ENCODE measurements at places on chromosomes 6 and 20.

GRCh38 chr20:48292806-48293205 is 507.5 kb upstream of the SULF2 start:
- no peak for DNase-seq

- DNase-seq = peak; percentile 54
Measured at GRCh38 chr6:79868098-79868722, 79.1 kb downstream of the ELOVL4 start.

- no peak for DNase-seq
Measured at GRCh38 chr6:7591770-7592169, 1.8 kb downstream of the SNRNP48 start.

- no peak for DNase-seq
Measured at GRCh38 chr6:170284866-170285469, 5.9 kb downstream of the DLL1 start.

DNA sequence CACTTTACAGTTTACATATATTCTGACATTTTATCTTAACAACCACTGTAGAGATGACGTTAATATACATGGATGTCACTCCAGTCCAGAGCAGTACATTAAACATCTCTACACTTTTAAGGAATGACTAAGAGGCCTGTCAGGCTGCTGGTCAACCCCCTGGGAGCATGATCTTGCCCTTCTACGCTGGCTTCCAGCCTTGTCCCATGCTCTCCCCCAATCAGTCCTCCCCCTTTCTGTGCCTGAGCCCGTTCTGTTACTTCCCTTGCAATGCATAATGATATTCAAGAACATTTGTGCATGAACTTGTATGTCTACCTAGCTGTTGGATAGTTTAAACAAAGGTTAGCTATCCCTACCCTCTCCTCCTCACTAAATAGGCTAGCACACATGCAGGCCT is 40.5 kb upstream of the PLCB4 start:
- no peak for DNase-seq

GRCh38 chr6:85134172-85134571 is 315.7 kb upstream of the NT5E start:
- DNase-seq = no peak

DNA sequence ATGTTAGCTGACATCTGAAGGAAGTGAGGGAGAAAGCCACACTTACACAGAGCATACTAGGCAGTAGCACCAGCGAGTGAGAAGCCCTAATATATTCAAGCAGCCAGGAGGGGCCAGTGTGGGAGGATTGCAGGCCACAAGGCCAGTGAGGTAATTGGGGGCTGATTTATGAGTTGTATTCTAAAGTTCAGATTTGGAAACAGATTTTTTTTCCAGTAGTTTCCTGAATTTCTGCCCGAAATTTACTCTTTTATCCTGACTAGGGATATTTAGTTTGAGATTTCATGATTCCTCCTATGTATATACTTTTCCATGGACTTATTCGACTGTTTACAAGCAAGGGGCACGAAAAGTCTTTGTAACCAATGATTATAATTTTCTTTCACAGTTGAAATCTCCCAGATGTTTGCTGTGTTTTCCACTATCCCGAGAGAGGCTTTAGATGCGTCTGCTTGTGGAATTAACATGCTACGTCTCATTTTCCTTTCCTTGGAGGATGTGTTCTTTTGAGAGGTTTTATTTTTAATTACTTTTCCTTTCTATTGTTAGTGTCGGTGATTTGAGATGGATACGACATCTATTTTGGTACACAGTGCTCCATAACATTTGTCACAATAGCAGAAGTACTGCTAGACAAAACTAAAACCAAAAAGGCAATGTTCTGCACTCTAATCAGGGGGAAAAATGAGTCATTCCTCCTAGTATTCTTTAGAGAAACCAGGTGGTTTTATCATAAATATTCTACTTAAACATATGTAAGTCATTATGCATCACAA is 356.3 kb upstream of the HSF2 start:
- DNase-seq = no peak

- DNase-seq = no peak
Measured at GRCh38 chr6:162873537-162873936, 145.8 kb downstream of the PACRG start.

DNA sequence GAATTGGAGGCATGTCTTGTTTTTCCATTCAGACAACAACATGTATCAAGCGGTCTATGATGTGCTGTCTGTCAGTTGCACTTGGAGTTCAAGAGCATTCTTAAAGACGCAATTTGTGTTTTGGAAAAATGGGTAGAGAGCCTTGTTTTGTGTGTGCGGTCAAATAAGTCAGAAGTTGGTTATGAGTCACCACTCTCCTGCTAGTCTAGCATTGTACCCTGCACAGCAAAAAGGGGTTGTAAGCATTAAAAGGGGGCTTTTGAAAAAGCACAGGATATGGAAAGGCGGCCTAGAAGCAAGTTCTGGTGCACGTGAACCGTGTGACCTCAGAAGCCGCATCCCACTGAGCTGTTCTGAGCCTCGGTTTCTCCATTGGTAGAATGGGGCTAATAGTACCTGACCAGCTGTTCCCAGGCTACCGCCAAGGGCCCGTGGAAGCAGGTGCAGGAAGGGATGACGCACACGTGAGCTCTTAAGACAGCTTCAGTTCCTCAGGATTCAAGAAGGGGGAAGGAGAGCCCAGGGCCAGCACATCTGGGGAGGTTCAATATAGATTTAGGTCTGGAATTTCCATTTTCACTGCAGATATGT is 61.6 kb upstream of the SNX9 start:
- DNase-seq = no peak

- DNase-seq = no peak
Measured at GRCh38 chr6:150992703-150993102, 127.2 kb downstream of the MTHFD1L start.

DNA sequence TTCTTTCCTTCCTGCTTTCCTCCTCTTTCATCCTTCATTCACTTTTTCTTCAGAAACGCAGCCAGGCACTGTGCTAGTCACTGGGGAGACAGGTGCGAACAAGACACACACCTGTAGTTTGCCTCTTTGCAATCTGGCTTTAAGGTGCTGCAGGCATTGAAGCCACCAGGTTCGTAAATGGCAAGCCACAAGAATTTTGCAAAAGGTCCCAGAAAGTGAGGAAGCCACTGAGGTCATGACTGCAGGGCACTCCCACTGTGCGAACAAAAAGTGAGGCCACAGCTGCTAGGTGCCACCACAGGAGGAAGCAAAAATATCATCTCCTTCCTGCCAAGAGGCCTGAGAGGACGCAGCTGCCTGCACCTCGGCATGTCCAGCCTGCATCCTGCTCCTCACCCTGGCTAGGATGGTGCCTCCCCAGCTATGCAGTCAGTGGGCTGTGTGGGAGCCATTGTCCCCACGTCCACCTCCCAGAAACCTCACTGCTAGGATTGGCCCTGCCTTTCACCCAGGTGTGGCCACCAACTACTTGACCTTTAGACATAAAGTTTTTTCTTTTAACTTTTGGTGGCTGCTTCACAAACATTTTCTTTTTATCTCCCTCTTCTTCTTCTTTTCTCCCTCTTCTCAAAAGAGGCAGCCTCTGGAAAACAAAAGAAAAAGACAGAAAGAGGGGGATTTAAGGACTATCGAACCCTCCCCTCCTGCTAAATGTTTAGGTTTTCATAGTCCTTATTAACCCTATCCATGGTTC is 230.8 kb downstream of the BCAS1 start:
- DNase-seq = peak; percentile 32

DNA sequence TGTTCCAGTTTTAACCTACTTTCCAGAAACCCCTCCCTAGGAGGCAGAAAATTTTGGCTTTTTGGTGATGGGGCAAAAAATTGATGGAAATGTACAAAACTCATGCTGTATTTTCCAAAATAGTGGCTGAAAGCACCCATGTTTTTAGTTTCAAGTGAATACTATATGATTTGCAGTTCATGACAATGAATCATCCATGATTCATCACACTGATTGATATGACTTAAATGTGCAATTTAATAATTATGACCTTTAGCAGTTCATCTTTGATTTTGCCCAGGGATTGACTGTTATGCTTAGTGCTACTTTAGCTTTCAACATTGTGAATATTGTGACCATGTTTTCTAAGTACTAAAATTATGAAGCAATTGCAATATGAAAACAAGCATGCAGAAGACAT is 478.7 kb downstream of the HTR1B start:
- DNase-seq = no peak

- peak; percentile 62 for DNase-seq
Measured at GRCh38 chr20:62143957-62144825, 622 bp downstream of the SS18L1 start.

GRCh38 chr6:134394208-134394607 is 76.3 kb upstream of the SGK1 start:
- DNase-seq = no peak

DNA sequence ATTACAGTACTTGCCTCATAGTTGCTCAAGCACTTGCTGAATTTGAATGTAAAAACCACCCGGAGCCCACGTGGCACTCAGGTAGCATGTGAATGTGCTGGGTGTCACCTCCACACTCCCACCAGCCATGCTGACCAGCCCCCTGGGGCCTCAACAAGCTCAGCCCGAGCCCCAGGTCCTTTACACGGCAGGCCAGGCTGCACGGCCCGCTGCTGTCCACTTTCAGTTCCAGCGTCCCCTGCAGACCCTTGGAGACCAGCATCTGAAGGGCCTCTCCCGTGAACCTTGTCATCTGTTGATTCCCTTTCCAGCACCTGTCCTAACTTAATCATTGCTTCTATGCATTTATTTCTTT is 33.3 kb upstream of the ZBP1 start:
- no peak for DNase-seq

- DNase-seq = no peak
Measured at GRCh38 chr20:13068336-13068735, 59.6 kb downstream of the SPTLC3 start.

GRCh38 chr20:64238115-64238825 is 17.3 kb upstream of the PCMTD2 start:
- DNase-seq = no peak

- DNase-seq = no peak
Measured at GRCh38 chr20:51768759-51769517, 748 bp upstream of the ATP9A start.

- DNase-seq = no peak
Measured at GRCh38 chr6:14321992-14322772, 204.6 kb downstream of the CD83 start.

- DNase-seq = peak; percentile 71
Measured at GRCh38 chr6:34027445-34027936, 118.4 kb downstream of the GRM4 start.

DNA sequence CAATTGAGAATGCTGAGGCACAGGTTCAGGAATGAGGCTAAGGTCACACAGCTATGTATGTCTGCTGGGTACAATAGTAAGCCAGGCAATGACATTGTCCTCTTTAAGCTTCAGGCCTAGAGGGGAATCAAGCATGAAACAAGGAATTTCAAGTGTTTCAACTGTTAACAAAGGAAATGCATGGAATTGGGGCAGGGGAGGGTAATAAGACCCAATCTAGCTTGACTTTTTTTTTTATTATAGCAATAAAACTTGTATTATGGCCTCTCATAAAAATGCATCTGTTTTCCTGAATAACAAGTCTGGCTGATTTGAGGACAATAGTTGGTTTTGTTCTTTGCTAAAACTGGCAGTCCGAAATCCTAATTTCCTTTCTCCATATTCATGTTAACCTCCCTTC is 336.7 kb downstream of the CBLN4 start:
- DNase-seq = no peak

DNA sequence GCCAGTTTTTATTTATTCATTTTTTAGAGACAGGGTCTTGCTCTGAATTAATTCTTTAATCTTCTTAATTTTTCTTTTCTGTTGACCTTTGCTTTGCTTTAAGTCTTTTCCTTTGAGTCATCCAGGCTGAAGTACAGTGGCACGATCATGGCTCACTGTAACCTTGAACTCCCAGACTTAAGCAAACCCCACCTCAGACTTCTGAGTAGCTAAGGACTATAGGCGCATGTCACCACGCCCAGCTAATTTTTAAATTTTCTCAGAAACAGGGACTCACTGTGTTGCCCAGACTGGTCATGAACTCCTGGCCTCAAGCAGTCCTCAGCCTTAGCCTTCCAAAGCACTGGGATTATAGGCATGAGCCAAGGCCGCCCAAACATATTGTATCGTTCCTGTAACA is 71.3 kb upstream of the GNRH2 start:
- no peak for DNase-seq

DNA sequence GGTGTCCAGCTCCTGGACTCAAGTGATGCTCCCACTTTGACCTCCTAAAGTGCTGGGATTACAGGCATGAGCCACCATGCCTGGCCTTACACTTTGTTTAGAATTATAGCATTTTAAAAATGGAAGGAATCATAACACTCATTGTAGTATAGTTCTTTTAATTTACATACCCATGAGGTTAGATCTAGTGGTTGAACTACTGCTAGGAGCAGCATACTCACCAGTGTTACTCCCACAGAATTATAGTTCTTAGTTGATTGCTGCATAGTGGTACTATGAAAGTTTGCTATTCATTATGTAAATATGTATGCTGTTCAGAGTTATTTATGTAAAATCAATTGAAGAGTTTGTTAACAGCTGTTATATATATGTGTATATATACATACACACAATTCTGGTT is 85.4 kb downstream of the MYO6 start:
- DNase-seq = no peak

DNA sequence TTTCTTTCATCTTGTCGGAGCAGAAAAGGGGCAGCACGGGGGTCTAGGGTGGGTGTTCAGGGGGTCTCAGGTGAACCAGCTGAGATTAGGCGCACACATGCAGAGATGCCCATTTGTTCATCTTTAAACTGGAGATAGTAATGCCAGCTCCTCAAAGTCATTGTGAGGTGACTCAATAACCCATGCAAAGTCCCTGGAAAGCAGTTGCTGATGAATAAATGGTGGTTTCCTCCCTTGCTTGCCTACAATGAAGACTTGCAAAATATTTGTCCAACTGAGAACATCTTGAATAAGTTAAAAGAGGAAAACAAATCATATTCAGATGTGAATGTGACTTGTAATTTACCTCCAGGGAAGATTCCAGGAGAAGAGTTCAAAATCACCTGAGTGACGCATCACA is 206.9 kb downstream of the LY86 start:
- DNase-seq = no peak

- no peak for DNase-seq
Measured at GRCh38 chr20:57991211-57991881, 237.1 kb downstream of the ANKRD60 start.
